ENCODE measurements at places on chromosomes 2 and 18.

- DNase-seq: no peak
These were observed 5.2 kb upstream of the PLEK start for GRCh38 chr2:68359889-68360288.

DNA sequence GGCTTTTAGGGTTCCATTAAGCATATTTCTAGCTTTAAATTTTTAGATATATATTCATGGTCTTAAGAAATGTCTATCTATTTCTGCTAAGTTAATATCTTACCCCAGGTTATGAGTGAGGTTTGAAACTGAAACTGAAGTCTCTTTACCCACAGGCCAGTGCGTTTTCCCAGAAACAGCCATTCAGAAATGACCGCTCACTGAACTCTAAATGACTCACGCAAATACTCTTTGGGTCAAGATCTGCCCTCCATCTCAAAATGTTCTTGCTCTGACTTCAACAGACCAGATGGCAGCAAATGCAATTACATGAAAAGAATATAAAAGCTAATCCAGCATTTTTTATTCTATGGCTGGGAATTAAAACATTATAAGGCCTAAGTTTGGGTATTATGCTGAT, 315.2 kb downstream of the TDRD15 start:
- no peak for DNase-seq

GRCh38 chr18:79413426-79413825, 17.7 kb downstream of the NFATC1 start:
- DNase-seq: no peak

DNA sequence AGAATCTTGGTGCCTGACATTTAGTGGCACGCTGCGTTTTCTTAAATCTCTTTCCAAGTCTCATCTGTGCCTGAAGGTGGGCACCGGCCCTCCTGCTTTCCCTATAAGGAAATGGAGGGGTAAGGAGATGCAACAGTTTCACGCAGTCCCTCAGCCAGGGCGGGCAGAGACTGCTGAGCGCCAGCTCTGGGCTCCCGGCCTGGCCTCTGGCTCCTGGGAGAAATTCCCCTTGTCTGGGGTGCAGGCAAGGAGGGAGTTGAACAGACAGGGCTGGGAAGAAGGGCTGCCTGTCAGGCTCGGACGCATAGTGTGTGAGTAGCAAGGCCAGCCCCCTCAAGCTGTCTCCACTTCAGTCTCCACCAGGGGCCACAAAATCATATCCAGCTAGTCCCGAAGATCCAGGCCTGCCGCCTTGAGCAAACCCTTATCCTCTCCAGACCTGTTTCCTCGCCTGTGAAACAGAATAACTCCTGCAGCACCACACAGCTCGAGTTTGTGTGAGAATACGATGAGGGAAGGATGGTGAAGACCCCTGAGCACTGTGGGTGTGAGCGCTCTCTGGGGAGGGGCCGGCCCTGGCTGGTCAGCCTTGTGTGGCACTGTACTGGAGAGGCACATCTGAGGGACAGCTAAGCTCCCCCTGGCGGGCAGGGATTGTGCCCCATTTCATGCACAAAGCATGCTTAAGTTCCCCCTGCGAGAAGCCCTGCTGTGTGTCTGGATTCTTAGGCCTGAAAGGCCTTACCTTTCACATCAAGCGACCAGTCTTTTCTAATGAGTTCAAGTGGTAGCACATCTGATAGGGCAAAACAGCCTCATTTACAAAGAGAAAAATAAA, 33.8 kb downstream of the SDC1 start:
- no peak for DNase-seq

DNA sequence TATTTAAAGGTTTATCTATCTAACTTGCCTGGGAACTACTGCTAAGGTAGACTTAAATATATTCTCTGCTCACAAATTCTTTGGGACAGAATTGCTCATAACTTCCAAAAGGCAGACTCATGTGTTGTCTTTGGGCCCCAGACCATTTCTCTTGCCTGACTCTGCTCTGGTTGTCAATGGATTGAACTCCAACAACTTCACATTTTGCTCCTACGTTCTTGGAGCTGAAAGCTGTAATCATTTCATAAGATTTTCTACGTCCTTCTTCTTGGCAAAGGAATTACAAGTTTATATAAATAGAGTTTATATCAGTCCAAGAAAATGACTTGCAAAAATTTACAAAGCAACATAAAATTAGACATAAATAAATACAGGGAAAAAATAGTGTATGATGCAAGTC, 32.9 kb upstream of the PPM1B start:
- no peak for DNase-seq

DNA sequence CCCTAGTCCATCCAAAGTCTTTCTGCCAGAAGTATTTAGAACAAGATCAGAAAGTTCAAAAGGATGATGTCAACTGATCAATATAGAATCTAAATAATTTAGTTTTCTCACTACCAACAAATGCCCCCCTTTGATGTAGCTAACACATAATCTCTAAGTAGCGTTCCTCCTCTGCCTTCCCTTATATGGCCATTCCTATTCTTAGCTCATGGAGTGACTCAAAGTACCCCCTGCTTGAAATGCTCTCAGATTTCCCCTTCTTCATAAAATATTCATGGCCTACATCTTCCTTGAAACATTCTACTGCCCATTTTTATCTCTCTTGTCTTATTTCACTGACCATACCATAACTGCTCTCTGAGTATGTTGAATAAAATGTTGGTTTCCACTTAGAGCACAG, 151.5 kb downstream of the UPP2 start:
- no peak for DNase-seq

GRCh38 chr18:54702686-54703085, 111.6 kb downstream of the DYNAP start:
- DNase-seq: no peak

- no peak for DNase-seq
These were observed 168.0 kb upstream of the ALKAL2 start for GRCh38 chr2:455913-456312.

DNA sequence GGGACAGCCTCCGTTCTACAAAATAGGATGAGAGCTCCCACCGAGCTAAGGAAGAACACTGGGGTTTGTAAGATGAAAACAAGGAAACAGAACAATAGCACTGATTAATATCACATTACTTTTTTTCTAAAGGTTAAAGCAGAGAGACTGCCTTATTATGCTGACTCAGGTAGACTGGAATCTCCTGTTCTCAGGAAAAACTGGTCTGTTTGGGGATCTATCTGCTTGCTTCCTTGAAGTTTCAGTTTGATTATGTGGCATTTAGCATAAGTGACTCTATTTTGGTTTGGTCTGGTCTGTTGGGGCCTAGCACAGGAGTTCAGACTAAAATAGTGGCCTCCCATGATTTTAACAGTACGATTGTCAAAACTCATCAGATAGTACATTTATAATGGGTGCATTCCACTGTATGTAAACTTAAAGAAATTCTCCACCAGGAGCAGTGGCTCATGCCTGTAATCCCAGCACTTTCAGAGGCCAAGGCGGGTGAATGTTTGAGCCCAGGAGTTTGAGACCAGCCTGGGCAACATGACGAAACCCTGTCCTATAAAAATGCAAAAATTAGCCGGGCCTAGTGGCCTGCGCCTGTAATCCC, 64.1 kb upstream of the NDUFV2 start:
- no peak for DNase-seq
